ENCODE measurements at places on chromosomes 12 and 14.
A peak's percentile ranks its signal among the peaks of the same experiment; 100 is the strongest.

- DNase-seq, result no peak
Measured at GRCh38 chr12:95641299-95641952, 90.2 kb upstream of the USP44 start.

- DNase-seq, result no peak
Measured at GRCh38 chr12:131098178-131098981, 144.7 kb downstream of the ADGRD1 start.

GRCh38 chr12:66648033-66648735 lies 30.7 kb downstream of the GRIP1 start:
- no peak for DNase-seq

GRCh38 chr12:12691549-12691948 lies 4.4 kb downstream of the GPR19 start:
- DNase-seq, result no peak

DNA sequence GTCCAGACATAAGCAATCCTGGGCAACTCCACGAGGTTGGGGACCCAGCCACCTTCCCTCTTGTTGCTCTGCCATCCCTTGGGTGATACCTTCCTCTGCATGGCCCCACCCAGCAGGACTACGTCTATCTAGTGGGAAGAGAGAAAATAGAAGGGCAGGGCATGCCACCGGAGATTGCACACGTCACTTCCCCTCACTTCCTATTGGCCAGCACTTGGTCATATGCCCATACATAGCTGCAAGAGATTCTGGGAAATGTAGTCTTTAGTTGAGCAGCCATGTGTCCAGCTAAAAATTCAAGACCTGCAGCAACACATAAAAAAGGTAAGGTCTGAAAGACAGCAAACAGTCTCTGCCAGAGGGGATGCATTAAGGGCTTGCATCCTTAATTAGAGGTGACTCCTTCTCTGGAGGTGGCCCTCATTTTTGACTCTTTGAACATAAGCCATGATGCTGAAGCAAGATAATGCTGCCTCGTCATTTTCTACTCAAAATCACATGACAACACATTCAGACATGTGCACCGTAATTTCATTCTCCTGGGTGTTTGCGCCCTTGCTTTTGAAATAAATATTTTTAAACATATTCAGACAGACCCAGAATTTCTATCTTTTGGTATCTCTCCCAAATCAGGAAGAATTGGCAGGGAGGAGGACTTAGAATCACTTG lies 91.8 kb upstream of the PWP1 start:
- no peak for DNase-seq

DNA sequence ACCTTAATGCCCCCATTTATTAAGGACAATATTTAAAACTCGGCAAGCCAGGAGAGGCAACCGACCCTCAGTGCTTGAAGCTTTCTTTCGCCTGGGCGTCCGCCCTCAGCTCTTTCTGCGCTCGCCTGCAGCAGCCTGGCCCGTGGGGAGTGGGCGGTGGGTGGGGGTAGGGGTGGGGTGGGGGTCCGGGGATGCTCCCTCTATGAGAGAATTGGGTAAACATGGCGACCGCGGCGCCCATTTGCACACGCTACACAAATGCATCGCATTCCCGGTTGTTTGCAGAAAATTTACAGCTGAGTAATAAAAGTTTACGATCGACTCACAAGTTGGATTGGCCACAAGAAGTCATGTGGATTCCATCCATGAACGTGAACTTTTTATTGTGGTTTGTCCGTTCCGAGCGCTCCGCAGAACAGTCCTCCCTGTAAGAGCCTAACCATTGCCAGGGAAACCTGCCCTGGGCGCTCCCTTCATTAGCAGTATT lies 7.7 kb downstream of the HOXC8 start:
- no peak for DNase-seq

- peak; percentile 76 for DNase-seq
Measured at GRCh38 chr14:103104654-103105452, 10.3 kb downstream of the EXOC3L4 start.

GRCh38 chr14:68655911-68656316 lies 137.0 kb downstream of the ZFP36L1 start:
- peak; percentile 57 for DNase-seq

GRCh38 chr12:103469719-103470118 lies 26.0 kb downstream of the C12orf42 start:
- no peak for DNase-seq

DNA sequence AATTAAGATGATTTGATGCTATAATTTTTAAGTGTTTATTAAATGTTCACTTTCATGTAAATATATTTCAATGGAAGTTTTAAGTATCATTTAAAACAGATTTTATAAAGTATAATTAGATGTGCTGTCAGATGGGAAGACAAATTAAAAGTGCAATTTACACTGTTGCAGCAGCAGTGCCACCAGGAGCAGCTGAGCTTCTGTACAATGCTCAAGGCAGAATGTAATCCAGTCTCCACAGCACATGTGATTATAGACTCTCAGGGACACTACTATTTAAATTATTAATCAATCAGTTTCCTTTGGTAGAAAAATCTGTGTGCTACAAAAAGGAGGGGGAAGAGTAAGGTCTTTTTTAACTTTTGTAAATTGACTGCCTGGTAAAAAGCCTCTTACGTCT lies 285.7 kb upstream of the USP15 start:
- DNase-seq, result no peak

- no peak for DNase-seq
Measured at GRCh38 chr12:28683366-28683765, 465.7 kb upstream of the FAR2 start.

GRCh38 chr12:52300796-52301691 lies 9.7 kb upstream of the KRT81 start:
- DNase-seq, result no peak

All from thyroid gland (tissue), 4 donors.